ENCODE measurements at places on chromosomes 7 and 10. TPM values are rescaled to one million over a fixed set of nuclear protein-coding genes. Genes with fewer than 3 reads are reported as not detected.

- no peak for ATAC-seq
Measured at GRCh38 chr7:79009647-79010046, 443.8 kb downstream of the MAGI2 start.

The TMEM26 gene
- 0.24 TPM for total RNA-seq

DNA sequence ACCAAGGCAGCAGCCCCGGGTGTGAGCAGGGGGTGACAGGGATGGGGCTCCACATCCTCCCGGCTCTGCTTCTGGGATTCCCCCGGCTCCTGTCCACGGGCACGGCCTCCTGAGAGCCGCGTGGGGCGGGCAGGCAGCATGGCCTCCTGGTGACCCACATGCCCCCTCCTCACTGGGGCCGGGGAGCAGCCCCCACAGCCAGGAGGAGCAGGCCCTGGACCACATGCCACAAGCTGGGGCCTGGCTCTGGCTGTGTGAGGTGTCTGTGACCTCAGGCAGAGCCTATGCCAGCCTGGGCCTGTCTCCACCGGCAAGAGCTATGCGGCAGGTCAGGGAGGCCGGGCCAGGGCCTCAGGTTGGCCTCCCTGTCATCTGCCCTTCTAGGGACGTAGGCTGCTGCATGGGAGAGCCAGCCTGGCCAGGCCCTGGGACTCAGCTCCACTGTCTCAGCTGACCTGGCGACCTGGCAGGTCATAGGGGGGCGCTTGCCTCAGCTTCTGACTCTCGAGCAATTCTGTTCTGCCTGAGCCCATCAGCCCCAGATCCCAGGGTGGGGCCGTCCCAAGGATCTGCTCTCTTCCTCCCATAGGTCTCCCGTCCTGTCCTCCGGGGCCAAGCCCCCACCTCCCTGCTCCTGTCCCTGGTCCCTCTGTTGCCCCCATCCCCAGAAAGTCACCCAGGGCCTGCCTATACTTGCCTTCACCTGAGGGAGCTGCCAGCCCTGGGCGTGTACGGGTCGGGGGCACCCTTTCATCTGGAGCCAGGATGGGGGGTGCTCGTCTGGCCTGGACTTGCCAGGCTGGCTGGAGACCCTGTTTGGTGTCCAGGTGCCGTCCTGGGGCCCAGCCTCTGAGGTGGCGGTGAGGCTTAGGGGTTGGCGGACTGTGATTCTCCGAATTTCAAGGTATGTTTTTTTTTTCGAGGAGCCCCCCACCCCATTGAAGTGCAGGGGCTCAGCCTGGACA, 3.9 kb upstream of the TMEM184A start:
- peak; percentile 53 for ATAC-seq

DNA sequence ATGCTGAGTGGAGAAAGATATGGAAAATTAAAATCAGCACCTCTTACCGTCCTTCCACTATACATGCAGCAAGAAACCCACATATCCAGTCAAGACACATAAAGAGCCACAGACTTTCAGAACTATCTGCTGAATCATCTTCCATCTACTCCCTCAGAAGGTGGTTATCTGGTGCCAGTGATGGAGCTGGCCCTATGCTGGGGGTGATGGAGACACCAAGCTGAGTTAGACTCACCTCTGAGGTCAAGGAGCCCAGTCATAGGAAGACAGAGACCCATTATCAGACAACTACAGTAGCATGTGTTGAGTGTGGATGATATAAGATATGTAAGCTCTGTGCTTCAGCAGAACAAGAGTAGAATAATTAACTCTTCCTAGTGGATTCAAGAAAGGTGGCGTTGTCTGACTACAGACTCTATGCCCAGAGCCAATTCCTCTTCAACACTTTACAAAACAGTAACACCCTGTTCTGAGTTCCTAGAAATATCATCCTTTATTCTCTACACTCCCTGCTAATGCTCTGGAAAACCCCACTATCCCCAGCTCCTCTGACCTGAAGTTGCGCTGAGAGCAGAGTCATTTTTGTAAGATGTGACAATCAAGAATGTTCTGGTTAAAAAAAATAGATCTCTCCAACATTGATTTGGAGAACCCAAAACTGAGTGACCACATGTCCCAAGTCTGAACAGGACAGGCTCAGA, 14.3 kb downstream of the CYP3A5 start:
- no peak for ATAC-seq

GRCh38 chr10:29730458-29730857, 95.7 kb upstream of the SVIL start:
- ATAC-seq, result peak; percentile 73

- no peak for ATAC-seq
Measured at GRCh38 chr10:130339911-130340310, 203.7 kb downstream of the GLRX3 start.

DNA sequence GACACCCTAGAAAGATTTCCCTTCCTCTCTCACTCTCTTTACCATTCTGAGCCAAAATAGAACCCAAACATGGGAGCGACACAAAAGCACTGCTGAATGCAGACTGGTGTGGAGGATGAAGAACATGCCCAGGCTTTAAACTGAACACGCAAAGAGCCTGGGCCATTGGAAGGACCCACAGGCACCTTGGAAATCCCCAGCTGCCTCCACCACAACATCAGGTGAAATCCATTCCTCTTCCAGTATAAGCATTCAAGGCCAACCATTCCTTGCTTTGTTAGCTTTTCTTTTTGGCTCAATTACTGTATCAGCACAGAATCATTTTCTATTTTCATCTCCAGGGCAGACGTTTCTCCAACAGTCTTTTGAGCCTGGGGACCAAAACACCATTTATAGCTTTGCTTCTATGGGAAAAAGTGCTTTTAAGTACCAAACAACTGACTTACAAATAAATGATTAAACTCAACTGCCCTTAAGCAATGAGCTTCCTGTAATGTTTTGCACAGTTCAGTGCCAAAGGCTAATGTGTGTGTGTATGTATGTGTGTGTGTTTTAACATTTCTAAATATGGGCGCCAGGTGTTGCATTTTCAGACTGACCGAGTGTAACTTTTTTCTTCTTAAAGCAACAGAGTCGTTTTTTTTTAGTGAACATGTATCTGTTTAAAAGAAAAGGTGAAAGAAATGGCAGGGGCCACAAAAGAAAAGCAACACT, 16.2 kb upstream of the BLNK start:
- peak; percentile 84 for ATAC-seq

GRCh38 chr10:13788711-13789447, 202.1 kb downstream of the PRPF18 start:
- no peak for ATAC-seq

DNA sequence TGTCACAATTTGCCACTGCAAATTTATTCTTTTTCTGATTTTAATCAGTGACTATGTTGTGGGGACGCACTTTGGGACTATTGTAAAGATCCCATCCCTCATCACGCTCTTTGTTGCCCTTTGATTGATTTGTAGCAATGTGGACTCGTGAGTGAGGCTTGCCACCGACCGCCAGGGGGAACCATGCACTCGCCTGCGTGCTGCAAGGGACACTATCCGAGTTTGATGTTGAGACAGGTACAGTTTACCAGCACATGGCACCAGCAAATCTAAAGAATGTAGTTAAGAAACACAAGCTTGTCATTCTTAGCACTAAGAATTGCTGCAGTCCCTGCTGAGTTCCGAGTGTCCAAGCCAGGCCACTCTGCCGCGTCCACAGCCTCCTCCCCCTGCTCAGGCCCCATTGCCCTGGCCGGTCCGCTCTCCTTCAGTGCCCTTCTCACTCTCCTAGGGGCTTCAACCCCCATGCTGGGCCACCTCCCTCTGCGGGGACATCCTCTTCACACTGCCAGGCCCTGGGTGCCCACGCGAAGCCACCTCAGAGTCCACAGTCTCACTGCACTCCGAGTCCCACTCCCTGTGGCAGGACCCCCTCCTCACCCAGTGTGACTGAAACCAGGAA, 2.0 kb upstream of the SFTPA2 start:
- peak; percentile 69 for ATAC-seq

The OR9A2 gene
- total RNA-seq, result not detected

GRCh38 chr10:30403494-30403893, 30.5 kb upstream of the MAP3K8 start:
- ATAC-seq, result peak; percentile 18

DNA sequence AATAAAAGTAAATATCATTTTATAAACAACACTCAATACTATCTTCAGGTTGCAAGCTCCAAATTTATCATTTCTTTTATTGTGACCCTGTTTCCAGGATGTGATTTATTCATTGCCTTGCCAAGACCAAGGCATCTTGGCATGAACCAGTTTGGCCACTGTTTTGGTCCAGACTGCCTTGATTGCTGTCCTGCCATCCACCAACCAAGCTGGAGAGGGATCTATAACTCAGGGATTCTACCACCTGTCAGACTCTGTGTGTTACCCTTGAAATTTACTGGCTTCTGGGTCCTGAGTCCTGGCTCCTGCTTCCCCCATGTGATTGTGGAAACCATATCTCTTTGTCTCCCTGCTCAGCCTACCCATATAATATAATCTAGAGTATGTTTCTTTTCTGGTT, 343.0 kb downstream of the GPAM start:
- ATAC-seq, result no peak

The GRM3 gene
- not detected for total RNA-seq

The CHST15 gene
- 6.1 TPM for total RNA-seq

GRCh38 chr7:55158541-55159382, 139.9 kb downstream of the EGFR start:
- peak; percentile 36 for ATAC-seq

The SHTN1 gene
- 23.9 TPM for total RNA-seq

The RAPGEF5 gene
- 48.6 TPM for total RNA-seq

The GRB10 gene
- total RNA-seq, result 14.2 TPM

DNA sequence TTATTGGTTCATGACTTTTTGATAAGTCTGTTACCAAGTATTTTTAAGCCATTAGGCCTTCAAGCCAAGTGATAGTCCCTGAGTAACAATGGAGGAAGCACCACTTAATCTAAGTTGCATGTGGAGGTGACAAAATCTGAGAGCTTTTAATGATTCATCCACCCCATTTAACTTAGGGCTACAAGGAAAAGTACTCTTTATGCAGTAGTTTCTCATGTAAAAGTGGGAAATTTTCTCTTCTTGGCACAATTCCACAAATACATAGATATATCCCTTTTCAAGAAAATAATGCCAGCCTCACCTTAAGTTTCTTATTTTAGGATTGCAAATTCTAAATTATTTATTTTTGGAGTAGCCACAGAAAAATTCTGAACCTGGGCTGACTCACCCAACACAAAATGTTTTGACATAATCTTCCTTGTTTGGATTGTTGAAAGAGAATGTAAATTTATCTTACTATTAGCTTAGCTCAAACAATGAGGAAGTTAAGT, 85.7 kb downstream of the SUGCT start:
- no peak for ATAC-seq

The PRKAR2B gene
- total RNA-seq, result 1.2 TPM

DNA sequence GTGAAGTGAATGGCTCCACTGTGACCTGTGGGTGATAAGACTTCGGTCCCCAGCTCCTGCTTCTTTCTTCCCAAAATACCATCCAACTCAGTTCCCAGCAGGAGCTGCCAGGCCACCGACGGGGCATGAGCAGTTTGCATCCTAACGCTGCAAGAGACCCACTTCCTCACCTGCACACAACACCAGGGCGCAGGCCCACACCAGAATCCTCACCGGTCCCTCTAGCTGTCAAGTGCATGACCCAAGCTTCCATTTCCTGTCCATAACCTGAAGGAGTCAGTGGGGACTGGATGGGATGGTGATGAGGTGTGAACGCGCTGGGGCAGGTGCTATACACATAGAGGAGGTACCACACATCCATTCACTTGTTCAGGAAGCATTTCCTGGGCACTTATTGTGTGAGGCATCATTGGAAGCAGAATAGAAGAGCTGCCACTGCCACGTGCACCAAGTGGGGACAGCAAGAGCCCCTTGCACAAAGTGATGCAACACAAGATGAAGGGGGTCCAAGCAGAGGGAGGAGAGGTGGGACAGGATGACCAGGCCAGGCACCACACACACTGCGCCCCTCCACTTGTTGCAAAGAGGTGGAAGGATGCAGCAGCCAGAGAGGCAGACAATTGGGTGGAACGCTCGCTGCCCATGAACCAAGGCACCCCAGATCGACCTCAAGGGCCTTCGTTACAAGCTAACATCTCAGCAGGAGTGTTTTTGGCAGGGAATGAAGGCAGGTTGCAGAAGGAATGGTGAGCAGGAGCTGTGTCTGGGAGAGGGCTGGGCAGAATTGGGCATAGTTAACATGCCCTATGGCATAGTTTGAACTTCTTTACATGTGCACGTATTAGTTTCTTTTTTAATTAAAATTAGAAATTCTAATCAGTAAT, 605.8 kb upstream of the MGMT start:
- no peak for ATAC-seq

DNA sequence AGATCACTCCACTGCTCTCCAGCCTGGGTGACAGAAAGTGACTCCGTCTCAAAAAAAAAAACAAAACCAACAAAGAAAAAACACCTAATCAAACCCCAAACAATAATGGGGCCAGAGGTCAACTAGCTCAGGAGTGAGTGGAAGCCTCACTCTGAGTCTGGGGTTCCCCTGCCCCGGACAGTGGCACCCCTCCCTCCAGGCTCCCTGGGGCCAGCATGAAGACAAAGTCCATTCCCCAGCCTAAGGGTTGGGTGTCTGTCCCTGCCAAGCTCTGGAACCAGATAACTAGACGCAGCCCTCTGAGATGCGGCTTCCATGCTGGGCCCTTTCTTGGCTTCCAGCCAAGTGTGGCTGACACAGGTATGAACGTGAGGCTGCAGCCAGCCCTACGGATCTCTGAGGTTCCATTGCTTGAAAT, 1.7 kb upstream of the FUOM start:
- no peak for ATAC-seq

The UCN3 gene
- not detected for total RNA-seq

DNA sequence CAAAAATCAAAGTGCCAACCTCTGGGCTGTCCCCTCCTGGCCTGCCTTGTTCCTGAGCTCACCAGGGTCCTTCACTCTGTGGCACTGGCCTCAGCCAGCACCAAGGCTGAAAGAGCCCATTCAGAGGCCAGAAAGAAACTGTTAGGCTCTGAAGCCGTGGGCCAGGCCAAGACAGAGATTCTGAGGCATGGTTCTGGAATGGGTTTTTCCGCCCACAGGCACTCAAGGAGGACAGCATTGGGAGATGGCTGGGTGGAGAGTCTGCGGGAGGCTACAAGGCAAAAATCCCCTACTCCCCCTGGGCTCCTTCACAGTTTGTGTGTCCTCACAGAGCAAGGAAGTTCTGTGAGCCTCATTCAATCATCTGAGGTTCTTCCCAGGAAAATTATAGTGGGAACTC, 31.7 kb downstream of the GRIFIN start:
- ATAC-seq, result no peak
